Caudate nucleus (tissue), 63 donors: ENCODE measurements at places on chromosomes 4 and X.

- no peak for DNase-seq
These were observed 16.8 kb upstream of the DMP1 start for GRCh38 chr4:87633243-87633642.

- DNase-seq: no peak
These were observed 11.9 kb downstream of the CA5B start for GRCh38 chrX:15749642-15750610.

DNA sequence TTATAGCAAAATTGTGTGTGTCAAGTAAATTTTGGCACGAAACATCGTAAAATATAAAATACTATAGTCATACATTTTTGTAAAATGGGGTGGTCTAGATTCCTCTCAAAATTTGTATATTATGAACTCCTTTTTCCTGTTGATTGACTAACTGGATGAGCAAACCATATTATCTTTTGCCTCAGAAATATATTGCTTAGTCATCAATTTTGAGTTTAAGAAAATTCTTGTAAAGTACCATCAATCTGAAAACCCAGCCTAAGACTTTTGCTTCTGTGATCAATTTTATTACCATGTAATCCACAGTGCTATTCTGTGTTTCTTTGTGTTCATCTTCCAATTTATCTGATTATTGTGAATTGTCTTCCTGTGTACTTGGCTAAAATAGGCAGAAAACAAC, 98.0 kb upstream of the PCDH18 start:
- DNase-seq: no peak

DNA sequence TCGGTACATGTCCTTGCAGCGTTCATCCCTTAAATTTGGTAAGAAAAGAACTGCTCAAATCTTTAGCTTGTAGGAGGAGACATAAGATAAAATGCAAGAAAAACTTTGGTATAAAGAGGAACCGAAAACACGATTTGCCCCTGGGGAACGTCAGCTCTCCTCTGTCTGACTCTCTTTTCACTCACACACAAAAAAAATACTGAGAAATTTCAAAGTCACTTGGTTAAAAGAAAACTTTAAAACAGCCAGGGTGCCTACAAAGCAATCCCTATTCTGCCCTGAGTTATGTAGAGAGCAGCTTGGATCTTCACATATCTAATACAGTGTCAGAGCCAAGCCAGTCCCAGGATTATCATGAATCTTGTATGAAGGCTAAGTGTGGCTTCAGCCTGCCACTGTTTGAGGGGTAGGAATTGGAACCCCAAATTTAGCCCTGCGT, 248.5 kb upstream of the CXXC4 start:
- DNase-seq: no peak

- no peak for DNase-seq
These were observed 32.1 kb downstream of the HUWE1 start for GRCh38 chrX:53654376-53654775.

GRCh38 chrX:47637546-47638195, 7.9 kb upstream of the CFP start:
- no peak for DNase-seq

- no peak for DNase-seq
These were observed 276.9 kb downstream of the PTTG2 start for GRCh38 chr4:38237139-38237538.
